ENCODE measurements at places on chromosomes 3 and 15. TPM values are rescaled to one million over a fixed set of nuclear protein-coding genes. Genes with fewer than 3 reads are reported as not detected.

DNA sequence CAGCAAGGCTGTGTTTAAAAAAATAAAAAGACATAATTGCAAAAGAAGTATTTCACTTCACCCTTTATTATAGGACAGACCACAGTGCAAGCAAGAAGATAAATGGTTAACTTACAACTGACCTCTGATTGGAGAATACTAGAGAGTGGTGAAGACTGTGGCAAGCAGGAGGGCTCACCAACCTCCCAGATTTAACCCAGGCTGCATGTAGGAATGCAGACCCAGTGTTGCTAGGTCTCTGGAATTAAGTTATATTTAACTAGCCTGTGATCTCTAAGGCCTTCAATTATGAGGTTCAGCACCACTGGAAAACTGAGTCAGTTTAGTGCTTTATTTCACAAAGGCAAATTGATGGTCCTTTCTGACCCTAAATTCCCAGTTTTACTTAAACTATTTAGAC lies 436.6 kb downstream of the LPP start:
- no peak for DNase-seq

GRCh38 chr3:40129981-40130380 lies 179.5 kb upstream of the EIF1B start:
- no peak for DNase-seq

- DNase-seq: no peak
Measured at GRCh38 chr15:60674704-60675395, 195.9 kb upstream of the ICE2 start.

DNA sequence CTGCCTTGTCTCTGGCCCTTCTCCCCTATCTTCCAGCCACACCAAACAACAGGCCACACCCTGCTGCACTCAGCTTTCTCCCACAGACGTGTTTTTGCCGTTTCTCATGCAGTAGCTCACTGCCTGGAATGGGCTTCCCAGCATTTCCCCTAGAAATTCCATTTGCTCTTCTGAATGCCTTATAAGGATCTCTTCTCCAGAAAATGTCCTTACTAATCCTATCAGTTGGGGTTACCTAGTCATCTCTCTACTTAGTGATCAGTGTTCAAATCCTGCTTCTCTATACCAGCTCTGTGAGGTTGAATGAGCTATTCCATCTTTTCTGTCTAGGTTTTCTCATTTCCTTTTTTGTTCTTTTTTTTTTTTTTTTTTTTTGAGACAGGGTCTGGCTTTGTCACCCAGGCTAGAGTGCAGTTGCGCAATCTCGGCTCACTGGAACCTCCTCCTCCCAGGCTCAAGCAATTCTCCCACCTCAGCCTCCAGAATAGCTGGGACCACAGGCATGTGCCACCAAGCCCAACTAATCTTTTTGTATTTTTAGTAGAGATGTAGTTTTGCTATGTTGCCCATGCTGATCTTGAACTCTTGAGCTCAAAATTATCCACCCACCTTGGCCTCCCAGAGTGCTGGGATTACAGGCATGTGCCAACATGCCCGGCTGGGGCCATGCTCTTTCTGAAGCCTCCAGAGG lies 98.2 kb upstream of the CHD2 start:
- DNase-seq: peak; percentile 94

GRCh38 chr3:4981665-4982494 lies 2.6 kb downstream of the BHLHE40 start:
- no peak for DNase-seq

DNA sequence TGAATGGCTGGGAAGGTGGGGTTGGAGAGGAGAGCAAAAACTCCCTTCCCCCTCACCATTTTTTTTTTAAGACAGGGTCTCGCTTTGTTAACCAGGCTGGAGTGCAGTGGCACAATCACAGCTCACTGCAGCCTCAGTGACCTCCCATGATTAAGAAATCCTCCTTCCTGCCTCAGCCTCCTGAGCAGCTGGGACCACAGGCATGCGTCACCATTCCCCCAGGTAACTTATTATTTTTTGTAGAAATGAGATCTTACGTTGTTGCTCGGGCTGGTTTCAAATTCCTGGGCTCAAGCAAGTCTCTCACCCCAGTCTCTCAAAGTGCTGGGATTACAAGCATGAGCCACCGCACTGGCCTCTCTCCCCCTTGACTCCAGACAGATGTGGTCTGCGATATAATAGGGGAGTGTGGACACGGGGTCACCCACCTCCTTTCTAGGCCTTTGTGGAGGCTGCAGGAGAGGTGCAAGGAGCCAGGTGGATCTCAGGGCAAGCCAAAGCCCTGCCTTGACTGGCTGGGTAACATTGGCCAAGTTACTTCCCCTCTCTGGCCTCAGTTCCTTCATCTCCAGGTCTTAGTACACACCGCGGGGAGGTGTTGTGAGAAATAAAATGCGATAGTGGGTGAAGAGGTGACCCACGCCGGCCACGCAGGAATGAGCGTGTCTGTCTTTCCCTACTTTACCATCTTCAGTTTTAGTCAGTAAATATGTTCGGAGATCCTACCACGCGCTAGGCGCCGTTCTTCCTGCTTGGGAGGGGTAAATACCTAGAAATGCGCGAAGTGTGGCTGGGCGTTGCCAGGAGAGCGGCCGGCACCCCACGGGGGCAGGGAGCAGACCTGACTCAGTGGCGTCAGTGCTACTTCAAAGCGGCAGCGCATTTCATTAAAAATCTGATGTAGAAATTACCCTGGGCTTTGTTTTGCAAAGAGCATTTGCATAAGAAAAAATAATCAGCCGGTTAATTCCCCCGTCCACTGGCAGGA lies 20.2 kb upstream of the CORO2B start:
- DNase-seq: peak; percentile 84

- DNase-seq: no peak
Measured at GRCh38 chr3:173135059-173135458, 6.0 kb downstream of the SPATA16 start.

GRCh38 chr15:56496635-56497034 lies 31.7 kb upstream of the MNS1 start:
- DNase-seq: no peak

Gene LRRC58
- total RNA-seq: 30.3 TPM

Gene IMPG2
- total RNA-seq: 0.13 TPM

Gene LTK
- not detected for total RNA-seq
